NCI-H1930 (cell line): ENCODE measurements at places on chromosomes 5 and 9.

DNA sequence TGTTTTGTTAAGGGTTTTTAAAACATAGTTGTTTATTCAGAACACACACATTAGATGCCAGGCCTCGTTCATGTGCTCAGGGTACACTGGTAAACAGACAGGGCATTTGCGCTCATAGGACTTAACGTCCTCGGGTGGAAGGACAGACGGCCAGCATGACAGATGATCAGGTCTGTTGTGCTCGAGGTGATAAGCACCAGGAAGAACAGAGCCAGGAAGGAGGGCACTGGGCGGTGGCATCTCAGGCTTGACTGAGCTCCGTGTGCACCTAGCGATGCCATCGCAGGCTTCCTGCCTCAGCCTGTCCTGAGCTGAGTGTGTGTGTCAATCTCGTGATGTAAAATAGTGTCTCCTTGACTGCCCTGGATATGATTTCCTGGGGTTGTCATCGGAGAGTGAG, 96.5 kb downstream of the EHMT1 start:
- DNase-seq, result no peak

DNA sequence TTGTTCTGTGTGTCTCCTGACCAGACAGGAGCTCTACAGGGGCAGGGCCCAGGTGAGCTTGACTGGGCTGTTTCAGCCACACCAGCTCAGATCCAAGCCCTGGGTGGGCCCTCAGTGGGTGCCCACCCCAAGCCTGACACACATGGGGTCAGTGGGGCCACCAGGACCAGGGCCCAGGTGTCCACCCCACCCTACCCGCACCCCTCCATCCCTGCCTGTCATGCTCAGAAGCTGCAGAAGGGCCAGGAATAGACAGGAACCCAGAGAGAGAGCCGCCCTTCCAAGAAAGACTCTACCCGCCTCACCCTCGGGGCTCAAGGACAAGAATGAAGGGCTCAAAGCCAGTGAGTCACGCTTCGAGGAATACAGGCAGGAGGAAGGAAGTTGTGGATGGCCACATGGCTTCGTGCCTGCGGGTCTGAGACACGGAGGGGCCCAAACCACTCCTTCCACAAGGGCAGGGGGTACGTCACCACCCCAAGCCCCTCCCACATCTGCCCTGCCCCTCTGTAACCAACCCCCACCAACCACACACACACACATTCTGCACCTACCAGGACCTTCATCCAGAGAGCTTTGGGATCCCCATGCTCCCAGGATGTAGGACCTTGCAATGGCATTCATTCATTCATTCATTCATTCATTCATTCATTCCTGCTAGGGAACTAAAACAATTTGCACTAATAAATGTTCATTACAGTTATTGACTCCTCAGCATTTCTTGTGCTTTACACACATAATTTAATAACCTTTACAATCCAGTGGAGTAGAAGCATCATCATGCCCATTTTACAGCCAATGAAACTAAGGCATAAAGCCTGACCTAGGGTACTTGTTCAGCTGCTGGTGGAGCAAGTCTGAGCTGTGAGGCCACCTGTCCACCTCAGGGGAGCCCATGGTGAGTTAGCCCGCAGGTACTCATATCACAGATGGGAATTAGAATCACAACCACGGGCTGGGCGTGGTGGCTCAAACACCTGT, 55.9 kb upstream of the STXBP1 start:
- DNase-seq, result no peak

- no peak for DNase-seq
Observed at GRCh38 chr5:118326481-118327045, 661.8 kb downstream of the DTWD2 start.

DNA sequence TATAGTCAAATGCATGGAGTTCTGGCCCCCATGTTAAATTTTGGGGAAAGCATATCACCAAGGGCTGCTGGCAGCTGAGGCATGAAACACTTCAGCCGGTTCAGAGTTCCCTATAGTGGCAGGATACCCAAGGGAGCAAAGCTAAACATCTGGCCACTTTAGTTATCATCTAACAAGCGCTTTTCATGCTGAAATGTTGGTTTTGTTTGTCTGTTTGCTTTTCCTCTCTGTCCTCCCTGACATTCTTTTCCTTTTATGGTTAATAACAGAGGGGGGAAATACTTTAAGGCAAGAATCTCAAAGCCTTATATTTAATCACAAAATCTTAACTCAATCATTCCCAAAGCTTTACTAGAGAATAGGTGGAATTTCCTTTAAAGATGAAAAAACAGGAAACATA, 11.9 kb downstream of the APBA1 start:
- peak; percentile 3 for DNase-seq

DNA sequence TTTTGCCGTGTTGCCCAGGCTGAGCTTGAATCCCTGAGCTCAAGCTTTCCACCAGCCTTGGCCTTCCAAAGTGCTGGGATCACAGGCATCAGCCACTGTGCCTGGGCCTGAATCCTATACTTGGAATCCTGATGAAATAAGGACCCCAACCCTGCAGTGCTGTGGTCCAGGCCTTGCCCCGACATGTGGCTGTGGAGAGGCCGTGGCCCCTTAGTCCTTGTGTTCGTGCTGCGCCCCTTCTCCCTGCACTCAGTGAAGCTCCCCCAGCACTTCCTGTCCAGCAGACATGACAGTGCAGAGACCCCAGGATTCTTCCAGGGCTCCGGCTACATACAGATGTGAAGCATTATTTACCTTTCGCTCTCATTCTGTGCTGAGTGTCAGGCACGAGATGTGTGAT, 52.9 kb downstream of the EHMT1 start:
- DNase-seq, result no peak

DNA sequence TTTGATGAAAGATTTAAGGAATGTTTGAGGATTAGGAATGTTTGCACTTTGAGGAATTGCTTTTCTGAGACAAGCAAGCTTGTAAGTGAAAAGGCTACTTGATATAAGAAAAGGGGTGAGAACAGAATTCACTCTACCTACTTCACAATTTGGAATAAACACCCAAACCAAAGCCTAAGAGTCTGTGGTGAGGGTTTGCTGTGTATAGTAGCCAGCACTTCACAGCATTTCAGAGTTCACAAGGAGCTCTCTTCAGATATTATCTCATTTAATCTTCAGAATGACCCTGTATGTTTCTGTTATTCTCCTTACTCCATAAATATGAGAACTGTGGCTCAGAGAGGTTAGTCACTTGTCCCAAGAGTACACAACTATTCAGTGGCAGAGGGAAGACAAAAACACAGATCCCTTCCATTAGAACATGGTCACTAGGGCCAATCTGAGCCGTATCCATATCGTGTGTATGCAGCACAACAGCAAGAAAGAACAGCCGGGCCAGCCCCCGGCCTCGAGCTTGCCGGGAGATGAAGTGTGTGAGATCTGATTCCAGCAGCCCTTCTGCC, 92.4 kb downstream of the FRMD3 start:
- no peak for DNase-seq

GRCh38 chr5:40043916-40044315, 619.1 kb upstream of the DAB2 start:
- no peak for DNase-seq

DNA sequence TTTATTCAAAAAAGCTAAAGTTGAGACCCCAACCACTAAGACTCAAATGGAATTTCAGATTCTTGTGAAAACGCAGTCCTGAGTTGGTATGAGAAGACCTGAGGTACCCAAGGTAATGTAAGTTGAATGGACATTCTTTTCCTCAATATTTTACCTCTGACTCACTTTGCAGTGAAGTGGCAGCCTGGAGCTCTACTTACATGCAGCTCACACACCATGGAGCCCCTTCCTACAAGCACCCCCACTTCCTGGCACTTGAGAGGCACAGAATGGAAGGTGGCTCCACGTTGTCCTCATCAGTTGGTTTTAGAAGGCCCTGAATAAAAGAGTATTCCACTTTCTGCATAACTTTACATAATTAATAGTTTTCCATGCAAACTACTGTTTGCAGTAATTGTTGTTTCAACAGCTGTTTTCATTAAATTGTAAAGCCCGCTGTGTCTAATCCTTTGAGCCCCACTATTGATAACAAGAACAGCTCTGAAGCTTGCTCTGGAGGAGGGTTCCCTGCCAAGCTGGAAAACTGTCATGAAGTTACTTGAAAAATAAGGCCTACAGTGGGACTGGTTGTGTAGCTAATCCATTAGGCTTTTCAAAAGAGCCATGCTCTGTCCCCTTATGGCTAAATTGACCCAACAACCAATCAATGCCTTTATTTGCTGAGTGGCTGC, 102.2 kb upstream of the SPATA31D4 start:
- no peak for DNase-seq

- no peak for DNase-seq
Observed at GRCh38 chr5:9324348-9325077, 221.4 kb downstream of the SEMA5A start.

DNA sequence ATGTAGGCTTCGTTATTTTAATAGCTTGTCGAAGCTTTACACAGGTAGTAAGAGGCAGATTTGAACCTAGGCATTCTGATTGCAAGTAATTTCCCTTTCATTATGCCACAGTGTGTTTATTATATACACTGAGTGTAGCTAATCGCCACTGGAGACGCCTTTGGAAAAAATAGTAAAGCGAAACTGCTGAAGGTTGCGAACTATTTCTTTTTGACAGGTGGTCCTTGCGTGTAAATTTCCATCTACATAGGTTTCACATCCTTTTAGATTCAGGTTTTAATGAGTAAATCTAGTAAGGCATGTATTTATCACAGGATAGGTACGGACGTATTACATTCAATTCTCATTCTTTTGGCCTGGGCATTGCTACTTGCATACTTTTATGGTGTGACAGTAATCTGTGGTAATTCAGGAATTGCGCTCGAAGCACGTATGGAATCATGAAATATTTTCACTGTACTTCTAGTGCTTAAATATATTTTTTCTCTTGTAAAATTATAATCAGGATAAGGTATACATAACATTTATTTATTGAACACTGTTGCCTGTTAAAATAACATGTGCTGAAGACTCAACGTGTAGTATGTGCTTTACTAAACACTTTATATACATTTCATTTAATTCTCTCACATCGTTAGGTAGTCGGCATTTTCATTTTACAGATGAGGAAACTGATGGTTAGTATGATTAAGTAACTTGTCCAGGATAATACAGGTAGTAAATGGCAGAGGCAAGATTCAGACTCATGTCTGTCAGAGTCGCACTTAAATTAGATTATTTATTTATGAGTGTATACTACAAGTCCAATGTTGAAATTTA, 1.8 kb downstream of the MARCHF6 start:
- no peak for DNase-seq

DNA sequence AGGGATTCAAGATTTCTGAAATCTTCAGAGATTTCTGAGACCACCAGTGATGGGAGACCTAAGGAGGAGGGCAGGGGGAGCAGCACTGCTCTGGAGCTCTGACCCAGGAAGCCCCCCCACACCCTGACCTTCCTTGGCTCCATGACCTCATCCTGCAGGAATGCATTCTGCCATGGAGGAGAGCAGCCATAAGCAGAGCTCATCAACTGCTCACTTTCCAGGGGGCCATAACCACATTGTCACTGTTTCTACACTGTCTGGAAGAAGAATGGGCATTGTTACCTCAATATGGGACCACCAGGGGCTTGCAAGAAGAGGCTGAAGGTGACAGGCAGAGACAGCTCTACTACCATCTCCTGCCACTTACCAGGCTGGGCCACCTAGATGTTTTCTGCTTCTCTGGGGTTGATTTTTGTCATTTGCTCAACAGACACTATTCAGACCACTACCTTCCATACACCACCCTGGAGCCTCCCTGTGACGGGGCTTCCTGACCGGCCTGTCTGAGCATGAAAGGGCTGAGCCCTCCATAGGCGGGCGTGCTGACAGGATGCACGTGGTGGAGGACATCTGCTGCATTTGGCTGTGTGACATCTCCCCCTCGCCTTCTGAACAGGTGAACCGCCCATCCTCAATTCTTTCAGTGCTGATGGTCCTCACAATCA, 2.3 kb upstream of the TSC1 start:
- no peak for DNase-seq

DNA sequence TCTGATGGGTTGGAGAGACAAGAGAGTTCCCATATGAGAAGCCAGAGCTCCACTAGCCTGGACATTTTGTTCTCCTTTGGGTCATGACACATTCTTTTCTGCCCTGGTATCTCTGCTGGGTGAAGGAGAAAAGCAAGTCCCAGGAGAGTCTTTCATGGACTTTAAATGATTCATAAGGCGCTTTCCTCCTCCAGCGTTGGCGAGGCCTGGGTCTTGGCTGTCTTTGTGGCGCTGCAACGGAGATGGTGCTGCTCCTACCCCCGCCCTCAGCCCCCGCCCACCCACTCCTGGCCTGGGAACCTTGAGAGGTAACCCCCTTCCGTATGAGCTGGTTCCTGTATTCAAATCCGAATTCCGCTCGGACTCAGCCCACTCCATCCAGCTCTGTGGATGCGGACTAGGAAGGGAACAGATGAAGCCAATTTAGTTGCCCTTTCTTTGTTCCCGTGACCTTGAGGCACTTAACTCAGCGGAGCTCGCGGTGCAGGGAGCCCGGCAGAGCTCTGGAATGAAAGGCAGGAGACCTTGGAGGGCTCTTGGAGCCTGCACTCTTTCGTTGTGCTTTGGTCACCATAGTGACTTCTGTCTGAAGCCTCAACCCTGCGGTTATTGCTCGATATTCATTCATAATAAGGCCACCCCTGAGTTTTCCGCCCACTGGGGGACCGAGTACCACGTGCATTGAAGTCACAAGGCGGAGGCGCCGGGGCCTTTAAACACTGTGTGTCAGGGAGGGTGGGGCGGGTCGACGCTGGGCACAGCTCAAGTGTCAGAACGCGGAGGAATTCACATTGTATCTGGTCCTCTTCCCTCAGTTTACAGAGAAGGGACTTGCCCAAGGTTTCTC, 14.0 kb upstream of the PWWP2A start:
- no peak for DNase-seq

- DNase-seq, result no peak
Observed at GRCh38 chr5:4065472-4066320, 470.1 kb downstream of the IRX1 start.

GRCh38 chr9:115884846-115885245, 268.7 kb upstream of the PAPPA start:
- no peak for DNase-seq

- no peak for DNase-seq
Observed at GRCh38 chr5:42956551-42956950, 83.6 kb downstream of the ANXA2R start.

GRCh38 chr5:96070622-96071225, 109.1 kb upstream of the ELL2 start:
- DNase-seq, result no peak

DNA sequence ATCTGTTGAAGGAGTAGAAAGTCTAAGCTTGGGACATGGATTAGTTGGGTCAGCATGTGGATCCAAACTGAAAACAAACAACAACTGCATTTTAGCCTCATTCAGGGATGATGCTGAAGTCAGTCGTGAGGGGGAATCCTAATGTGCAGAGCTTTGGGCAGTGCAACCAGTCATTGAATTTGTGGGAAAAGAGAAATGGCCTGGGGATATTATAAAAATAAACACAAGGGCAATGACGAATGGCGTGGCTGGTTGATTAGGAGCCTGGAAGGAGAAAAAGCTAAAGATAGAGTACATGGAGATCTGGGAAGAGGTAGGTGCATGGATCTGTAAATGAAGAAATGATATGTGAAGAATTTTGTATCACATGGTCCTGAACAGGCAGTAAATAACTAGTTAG, 477.6 kb downstream of the TLE1 start:
- no peak for DNase-seq

DNA sequence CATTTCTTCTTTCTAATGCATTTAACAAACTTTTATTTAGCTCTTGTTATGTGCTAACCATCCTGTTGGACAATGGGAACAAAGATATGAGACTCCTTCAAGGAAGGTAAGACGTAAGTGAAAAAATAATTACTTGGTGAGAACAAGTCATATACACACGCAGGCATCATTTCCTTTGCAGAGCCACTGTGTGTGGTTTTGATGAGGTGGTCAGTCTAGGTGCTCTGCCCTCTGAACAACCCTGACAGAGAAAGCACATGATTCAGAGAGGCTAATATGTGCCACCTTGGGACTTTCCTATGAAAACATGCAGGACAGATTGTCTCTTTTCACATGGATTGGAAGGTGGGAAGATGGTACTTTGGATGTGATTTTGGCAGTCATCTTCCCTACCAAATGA, 1162.5 kb upstream of the DMAC1 start:
- DNase-seq, result no peak
